ENCODE measurements at places on chromosomes 2 and 18.

- DNase-seq, result no peak
Measured at GRCh38 chr18:74303936-74304335, 11.7 kb upstream of the C18orf63 start.

- no peak for DNase-seq
Measured at GRCh38 chr2:5691985-5692529, at the start of gene SOX11. SOX11 (plus strand) TSS chr2:5692384; CDS start chr2:5692722, 338 bp downstream.

DNA sequence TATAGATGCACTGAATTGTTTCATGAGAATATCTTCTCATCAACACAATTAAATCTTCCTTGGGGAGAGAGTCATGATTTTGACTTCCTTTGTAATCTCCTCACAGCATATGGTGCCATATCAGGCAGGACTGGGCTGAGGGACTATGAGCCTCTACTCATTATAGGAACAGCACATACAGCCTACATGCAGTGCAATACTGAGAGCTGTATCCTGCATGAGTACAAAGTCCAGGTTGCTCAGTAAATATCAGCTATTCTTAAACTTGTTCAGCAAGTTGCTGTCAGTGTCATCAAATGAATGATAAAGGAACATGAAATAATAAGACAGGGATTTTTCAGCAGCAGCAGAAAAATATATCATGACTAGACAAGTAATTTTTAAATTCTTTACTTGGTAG is 10.8 kb downstream of the DLGAP1 start:
- no peak for DNase-seq

DNA sequence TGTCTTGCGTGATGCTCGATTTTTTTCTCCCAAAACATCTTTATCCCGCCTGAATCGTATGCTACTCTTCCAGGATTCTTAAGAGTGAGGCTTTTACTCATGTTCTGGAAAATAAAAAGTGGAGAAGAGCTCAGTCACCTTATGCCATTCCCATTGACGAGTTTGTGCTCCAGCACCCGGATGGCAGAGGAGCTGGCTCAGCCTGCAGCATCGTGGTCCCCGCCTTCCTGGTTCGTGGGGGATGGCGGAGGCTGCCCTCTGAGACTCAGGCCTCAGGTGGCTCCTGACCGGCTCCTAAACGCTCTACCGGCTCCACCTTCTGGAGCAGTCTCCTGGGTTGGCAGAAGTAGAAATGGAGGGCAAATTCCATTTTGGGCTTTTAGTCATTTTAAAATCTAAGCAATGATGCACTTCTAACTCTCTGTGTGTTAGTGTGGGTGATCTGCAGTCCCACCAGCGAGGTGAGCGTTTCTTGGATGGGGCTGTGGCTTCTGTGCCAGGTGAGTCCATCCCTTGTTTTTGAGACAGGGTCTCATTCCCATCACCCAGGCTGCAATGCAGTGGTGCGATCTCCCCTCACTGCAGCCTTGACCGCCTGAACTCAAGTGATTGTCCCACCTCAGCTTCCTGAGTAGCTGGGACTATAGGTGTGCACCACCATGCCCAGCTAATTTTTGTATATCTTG is 27.8 kb downstream of the RTP5 start:
- no peak for DNase-seq

- no peak for DNase-seq
Measured at GRCh38 chr2:75356865-75357264, 157.5 kb upstream of the TACR1 start.

DNA sequence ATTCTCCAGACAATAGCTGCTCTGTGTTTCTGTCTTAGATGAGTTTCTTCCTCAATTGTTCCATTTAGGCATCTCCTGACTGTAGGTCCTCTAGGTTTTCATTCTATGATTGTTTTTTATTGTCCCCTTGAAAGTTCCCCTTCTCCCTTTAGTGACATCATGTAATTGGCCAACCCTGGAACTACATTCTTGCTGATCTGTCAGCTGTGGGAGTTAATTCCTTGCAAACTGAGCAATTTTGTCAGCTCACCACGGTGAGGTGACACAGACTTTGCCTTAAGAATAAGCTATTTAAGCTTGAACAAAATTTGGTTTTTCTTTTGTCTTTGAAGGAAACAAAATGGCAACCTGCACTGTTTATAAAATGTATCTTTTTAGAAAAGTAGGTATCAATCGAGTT is 95.9 kb downstream of the TXNL1 start:
- DNase-seq, result no peak

- no peak for DNase-seq
Measured at GRCh38 chr2:147763861-147764260, 81.0 kb upstream of the ACVR2A start.

DNA sequence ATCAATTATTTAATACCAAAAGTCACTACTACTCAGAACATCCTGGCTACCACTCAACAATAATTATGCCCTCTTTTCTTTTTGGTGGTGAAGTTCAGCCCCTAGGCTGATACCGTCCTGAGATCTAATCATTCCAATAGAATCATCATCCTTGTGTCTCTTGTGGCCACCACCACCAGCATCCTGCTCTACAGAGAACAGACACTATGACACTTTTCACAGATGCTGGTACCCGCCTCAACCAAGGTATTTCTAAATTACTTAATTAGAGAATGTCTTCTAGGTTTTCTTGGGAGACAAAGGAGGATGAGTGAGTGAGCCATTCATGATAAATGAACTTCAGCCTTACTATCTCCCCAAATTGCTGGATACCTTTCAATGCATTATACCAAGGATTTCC is 60.0 kb downstream of the TDRD15 start:
- DNase-seq, result no peak

GRCh38 chr18:13265911-13266217 is 47.3 kb downstream of the LDLRAD4 start:
- no peak for DNase-seq

GRCh38 chr2:190311893-190312634 is 7.6 kb downstream of the HIBCH start:
- DNase-seq, result no peak
